Cortex of kidney (tissue), 1 donor: ENCODE measurements at places on chromosomes 2 and 18.

DNA sequence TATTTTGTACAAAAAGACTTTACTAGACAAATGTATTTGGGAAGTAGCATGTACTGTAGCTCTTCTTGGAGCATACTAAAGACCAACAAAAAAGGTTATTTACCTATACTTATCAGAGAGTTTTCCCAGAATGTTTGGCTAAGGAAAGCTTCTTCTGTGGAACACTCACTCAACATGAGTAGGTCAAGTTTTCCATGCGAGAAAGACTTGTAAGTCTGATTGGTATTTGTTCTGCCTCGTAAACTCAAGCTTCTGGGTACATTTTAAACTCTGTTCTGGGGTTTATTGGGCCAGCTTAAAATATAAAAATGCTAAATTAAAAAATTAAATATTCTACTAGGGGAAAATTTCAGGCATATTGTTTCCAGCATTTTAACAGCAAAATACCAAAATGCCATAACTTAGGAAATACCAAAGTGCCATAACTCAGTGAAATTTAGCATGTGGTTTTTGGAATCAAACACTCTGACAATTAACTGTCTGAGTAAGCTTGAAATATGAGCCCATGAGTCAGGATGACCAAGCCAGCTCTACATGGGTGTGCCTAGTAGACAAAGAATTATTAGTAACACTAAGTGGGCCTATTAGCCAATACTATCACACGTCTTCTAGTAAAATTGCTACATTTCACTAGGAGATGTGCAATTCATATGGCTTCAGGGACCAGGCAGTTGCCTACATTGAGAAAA is 47.3 kb upstream of the SERPINE2 start:
- DNase-seq, result no peak

DNA sequence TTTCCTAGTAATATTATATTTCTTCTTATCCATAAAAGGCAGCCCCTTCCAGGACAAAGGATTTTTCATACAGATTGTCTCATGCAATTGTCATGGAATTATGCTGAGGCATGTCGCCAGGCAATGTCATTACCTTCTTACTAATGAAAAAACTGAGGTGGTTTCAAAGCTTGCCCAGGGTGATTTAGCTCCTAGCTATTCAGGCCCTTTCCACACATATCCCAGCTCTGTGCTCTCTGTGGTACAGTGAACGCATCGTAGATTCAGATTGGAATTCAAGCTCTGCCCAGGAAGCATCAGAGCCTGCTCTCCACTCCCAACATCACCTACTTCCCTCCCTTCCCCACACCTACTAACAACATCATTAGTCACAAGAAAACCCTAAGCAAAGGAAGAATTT is 60.1 kb downstream of the ATP8B1 start:
- DNase-seq, result no peak

- no peak for DNase-seq
These were observed 84.9 kb upstream of the EPB41L3 start for GRCh38 chr18:5628512-5629255.

DNA sequence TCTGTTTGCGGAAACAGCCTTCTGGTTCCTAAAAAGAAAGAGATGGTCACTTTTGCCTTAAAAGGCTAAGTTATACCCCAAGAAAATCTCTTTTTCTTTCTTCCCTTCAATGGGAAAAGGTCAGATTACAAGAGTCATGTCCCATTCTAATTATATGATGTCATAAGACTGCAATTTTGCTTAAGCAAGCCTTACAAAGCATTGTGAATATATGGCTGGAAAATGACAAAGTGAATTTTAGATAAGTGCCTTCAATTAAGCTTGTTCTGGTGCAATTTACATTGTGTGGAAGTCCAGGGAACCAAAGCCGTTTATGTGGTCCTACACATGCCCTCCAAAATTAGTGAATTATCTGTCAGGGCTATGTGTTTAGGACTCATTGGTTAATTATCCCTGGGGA is 7.6 kb upstream of the BMP10 start:
- no peak for DNase-seq

DNA sequence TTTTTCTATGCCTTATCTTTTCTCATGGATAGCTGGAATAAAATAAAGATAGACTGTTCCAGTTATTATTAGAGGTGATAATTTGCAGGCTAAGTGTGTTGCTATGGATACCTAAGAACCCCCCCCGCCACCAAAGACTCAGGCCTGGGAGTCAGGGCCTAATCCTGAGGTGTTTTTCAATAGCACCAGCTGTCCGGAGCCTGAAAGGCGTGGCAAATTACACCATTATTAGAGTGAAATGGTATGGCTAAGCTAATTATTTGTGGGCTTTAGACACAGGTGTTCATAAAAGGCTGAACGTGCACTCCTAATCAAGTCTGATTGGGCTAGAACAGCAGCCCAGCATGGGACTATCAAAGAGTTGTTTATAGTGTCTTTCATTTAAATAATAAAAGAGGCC is 293.2 kb upstream of the DCC start:
- no peak for DNase-seq

GRCh38 chr2:176490061-176490861 is 221.0 kb downstream of the MTX2 start:
- DNase-seq, result no peak

DNA sequence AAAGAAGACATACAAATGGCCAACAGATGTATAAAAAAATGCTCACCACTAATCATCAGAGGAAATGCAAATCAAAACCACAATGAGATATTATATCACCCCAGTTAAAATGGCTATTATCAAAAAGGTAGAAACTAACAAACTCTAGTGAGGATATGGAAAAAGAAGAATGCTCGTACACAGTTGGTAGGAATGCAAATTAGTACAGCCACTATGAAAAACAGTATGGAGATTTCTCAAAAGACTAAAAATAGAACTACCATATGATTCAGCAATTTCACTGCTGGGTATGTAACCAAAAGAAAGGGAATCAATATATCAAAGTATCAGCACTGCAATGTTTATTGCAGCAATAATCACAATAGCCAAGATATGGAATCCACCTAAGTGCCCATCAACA is 519.3 kb upstream of the HNMT start:
- DNase-seq, result no peak

GRCh38 chr2:174788291-174788929 is 24.1 kb upstream of the CHRNA1 start:
- DNase-seq, result no peak

DNA sequence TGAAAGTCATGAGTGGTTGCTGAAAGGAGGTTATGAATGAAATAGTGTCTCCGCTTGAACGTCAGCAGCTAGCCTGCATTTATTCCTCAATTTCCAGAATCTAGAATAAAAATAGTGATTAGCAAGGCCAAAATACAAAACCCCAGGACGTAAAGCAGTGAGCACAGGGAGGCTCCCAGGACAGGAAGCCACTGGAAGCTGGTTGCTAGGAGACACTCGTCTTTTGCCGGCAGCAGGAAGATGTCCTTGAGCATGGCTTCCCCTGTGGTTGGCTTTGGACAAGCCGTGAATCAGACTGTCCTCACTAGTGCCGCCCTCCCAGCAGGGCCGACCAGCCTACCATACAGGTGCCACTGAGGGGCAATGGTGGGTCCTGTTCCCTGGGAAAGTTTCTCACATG is 374.4 kb downstream of the MTX2 start:
- no peak for DNase-seq

DNA sequence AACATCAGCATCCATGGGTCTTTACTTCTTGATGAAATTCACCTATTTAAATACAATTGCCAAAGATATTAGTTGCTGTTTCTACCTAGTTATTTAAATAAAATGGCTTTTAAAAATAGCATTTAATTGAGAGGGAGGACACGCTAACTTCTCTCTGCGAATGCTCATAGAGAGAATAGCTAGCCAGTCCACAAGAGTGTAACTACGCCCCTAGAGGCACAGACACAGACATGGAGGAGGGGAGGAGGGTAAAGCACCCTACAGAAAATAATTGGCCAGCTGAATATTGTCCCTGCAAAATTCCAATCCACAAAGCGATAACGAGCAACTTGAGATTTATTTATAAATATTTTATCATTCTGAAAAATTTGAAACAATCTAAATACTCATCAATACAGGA is 97.0 kb upstream of the PAPOLG start:
- DNase-seq, result no peak

- DNase-seq, result no peak
These were observed 56.2 kb upstream of the LYPD6B start for GRCh38 chr2:148982282-148982681.

DNA sequence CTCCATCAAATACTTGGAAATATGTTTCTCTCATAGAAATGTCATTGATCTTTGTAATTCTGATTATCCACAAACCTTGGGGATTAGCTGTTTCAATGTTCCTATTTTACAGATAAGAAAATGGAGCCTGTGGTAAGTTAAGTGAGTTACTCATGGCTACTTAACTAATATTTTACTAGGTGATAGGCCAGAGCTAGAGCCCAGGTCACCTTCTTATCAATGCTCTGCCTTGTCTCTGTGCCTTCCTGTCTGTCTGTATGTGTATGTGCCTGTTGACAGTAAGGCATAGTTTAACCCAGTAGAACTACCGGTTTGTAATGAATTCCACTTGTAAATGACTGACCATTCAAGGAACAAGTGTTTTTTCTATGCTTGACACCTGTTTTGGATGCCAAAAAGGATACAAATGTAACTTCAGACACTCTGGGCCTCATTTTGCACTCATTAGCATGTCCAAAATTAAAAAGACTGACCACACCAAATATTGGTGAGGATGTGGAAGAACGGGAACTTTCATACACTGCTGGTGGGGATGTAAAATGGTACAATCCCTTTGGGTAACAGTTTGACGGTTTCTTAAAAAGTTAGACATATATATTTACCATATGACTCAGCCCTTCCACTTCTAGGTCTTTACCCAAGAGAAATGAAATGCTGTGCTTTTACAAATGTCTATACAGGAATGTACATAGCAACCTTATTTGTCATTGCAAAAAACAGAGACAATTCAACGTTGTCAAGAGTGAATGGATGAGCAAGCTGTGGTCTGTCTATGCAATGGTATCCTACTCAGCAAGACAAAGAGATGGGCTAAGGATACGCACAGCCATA is 19.6 kb upstream of the IL1A start:
- DNase-seq, result no peak

- no peak for DNase-seq
These were observed 54.4 kb downstream of the TNS1 start for GRCh38 chr2:217948351-217948791.

DNA sequence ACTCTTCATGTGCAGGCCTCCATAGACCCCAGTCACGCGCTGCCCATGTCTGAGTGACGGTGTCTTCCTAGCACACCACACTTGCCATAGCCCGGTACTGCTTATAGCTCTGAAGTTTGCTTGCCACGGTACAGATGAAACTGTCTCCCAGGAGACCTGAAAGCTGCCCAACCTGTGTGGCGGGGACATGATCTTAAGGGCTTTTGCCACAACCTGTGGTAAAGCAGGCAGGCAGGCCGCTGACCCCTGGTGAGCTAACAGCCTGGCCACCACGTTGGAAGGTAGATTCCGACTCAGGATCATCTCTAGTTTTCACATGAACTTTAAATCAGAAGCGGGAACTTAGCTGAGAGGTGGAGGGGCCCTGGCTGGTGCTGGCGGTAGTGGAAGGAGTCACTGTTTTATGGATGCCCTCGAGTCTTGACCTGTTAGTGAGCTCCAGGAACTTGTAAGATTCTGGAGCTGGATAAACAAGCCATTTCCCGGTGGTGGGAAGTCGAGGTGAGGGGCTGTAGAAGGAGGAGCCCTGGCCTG is 153.3 kb downstream of the ZNF236 start:
- DNase-seq, result no peak

DNA sequence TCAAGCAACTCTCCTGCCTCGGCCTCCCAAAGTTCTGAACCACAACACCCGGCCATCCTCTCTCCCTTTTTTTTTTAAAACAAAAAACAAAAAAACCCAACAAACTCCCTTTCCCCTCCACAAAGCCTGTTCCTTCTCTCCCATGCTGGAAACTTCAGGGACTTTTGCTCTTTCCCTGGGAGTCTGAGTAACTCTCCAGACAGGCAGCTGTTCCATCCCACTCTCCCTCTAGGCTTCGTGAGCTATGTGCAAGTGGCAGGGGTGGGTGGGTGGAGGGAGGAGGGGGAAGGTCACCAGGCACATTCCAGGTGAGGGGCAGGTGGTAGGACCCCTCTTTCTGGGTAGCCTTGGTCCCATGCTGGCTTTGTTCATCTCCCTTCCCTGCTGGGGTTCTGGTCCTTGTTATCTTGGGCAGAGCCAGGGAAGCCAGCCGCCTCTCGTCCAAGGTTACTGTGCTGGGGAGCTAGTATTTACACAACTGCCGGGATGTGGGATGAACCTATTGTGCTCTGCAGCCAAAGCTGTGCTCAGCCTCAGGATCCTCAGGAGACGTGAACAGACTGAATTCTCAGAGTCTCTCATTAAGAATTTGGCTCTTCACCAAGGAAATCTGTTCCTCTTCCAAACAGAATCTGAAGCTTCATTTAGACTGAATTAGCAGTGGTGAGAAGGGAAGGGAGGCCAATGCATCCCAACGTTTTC is 106.9 kb downstream of the LIPG start:
- no peak for DNase-seq

DNA sequence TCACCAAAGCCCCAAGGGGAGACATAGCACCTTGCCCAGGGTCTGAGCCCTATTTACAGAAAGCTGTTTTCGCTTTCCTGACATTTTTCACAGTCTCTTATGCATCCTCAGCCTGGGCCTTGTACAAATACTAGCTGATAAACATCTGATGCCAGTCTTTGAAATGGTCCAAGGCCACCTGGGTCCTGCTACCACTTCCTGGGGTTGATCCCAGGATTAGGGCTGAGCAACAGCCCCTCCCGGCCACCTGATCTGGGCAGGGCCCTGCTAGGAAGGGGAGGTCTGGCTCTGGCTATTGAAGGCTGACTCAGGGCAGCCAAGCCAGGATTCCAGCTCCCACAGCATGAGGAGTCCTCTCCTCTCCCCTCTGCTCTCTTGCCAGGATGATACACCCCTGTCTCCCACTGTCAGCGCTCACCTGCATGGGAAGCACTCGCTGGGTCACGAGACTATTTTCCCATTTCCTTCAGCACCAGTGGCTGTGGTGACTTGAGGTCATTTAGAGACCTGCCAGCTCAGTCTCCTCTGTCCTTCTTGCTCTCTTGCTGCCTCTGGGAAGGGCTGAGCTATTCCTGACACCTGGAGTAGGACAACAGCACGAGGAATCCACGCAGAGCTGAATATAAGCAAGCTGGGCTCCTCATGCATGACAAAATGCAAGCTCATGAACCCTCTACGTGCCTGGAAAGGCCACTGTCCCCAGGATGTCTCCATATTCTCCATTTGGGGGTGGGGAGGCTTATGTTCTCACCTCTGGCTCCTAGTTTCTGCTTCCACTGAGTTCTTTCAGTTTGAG is 53.0 kb upstream of the LGALSL start:
- no peak for DNase-seq

DNA sequence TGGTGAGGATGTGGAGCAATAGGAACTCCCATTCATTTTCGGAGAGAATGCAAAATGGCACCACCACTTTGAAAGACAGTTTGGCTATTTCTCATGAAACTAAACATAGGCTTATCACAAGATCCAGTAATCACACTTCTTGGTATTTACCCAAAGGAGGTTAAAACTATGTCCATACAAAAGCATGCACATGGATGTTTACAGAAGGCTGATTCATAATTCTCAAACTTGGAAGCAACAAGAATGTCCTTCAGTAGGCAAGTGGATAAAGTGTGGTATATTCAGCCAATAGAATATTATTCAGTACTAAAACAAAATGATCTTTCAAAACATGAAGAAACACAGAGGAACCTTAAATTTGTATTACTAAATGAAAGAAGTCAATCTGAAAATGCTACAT is 440.6 kb downstream of the FBXO15 start:
- DNase-seq, result no peak

- DNase-seq, result no peak
These were observed 110.0 kb downstream of the NCKAP5 start for GRCh38 chr2:133458280-133458679.
